Thymus (tissue), 14 donors: ENCODE measurements at places on chromosomes 5 and 9.

GRCh38 chr9:89993678-89994630 lies 389.1 kb downstream of the GADD45G start:
- no peak for DNase-seq

DNA sequence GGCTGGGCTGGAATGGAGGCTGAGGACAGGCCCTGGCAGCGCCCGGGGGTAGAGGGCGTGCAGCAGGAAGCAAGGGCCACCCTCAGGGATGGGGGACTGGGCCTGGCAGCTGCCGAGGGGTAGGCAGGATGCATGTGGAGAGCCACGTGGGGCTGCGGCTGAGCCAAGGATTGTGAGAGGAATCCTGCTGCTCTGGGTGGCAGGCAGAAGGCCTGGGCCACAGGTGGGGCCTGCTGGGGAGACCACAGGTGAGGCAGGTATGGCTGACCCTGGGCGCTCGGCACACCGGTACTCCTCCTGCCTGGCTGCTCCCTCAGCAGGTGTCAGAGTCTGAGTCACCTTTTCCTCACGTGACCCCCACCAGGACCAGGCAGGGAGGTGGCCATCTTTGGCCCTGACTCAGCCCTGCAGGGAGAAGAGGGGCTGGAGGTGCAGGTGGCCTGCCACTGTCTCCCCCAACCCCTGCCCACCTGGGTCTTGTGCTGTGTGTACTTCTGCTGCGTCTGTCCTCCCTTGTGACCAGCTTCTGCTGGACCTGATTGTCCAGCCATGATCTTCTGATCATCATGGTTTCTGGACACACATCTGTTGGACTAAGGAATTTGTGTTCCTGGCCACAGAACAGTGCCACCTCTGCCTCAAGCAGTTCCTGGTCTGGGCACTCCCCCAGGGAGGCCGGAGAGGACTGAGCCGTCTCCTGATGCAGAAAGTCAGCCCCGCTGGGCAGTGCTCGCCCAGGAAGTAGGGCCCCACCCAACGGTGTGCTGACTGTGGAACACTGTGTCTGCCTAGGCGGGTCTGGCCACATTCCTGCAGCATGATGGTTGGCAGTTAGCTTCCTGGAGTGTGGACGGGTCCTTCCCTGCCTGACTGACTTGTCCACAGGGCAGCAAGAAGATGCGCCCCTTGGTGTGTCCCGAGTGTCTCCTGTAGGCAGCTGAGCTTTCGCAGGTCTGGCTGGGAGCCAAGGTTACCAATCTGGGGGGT lies 6.4 kb downstream of the ARRDC1 start:
- DNase-seq: no peak

- no peak for DNase-seq
Measured at GRCh38 chr5:65672796-65673195, 48.0 kb downstream of the SHLD3 start.

- DNase-seq: peak; percentile 11
Measured at GRCh38 chr9:134136118-134136995, 475 bp downstream of the WDR5 start.

DNA sequence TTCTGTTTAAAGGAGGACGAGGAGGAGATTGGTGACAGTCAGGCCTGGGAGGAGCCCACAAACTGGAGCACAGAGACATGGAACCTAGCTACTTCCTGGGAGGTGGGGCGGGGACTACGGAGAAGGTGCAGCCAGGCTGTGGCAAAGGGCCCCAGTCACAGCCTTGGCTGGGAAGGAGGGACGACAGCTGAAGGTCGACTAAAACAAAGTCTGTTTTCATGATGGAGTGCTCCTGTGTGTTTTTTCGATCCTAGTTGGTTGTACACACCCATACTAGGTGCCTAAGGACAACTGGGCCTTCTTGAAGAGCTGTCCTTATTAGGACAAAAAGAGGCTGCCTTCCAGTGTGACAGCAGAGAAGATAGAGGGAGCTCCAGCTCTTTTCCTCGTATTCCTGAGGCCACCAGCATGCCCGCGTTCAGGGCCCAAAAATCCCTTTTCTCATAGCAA lies 2.9 kb downstream of the CCDC107 start:
- DNase-seq: no peak

DNA sequence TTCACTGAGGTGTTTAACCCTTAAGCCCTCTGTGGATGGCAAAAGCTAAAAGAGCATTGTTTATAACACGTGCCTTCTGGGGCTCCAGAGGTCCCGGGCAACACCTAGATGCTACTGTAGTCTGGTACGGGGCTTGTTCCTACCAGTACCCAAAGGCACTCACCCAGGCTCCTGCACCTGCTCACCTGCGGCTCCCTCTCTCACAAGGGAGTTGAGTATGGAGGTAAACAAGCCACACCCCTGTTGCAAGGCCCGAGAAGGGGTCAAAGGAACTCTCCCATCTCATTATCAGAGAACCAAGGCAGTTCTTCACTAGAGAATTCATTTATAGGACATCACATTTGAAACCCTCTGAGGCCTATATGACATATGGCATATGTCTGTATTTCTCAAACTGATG lies 53.4 kb upstream of the IL6ST start:
- no peak for DNase-seq

GRCh38 chr5:119275146-119275545 lies 80.7 kb upstream of the TNFAIP8 start:
- no peak for DNase-seq

DNA sequence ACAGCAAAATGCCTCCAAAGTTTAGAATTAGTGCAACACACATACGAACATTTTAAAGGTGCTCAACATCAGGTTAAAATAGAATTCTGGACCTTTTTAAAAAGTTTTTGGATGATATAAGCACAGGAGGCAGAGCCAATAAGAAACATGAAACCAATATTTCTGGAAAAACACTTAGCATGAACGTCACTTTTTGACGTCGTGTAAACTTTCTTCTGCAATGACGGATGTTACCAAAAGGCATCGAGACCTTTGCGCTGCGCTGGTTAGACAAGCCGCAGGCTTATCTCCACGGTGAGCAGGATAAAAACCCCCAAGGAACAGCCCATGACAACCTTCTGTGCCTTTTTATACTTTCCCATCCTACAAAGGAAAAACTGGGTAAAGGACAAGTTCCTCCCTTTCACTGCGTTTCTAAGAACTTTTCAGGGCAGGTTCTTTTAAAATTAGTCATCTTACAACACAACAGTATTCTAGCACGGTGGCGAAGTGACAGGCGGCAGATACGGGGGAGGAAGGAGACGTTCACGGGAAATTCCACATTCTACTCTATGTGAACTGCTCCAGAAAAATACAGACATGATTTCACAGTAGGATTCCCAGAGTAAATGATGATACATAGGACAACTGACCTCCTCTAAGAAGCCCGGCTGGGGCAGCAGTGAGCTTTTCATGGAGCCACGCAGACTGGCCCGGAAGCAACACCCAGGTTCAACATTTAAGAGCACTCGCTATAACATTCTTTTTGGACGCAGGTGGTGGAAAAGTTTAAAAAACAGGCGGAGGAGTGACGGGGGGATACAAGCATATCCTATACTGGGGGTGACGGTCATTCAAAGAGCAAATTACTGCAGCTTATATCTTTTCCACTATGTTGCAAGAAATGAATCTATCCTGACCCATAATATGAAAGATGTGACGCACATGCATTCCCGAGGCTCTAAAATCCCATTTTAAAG lies 52.4 kb downstream of the USP20 start:
- DNase-seq: peak; percentile 65

DNA sequence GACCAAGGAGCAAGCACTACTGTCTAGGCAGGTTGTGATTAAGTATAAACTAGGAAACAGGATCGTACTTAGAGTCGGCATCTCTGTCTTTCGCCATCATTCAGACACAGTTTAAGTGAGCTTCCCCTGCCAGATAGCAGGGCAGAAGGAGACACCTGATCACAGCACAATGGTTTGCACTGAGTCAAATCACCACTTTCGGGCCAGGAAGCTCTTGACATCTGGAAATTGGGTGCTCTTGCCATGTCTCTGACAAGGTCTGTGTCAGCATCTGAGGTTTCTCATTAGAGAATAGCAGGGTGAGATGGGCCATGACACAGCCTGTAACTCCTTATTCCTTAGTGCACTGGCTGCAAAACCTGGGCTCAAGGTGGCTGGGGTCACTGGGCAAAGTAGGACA lies 8.3 kb downstream of the ADRB2 start:
- no peak for DNase-seq

GRCh38 chr5:81417052-81417451 lies 23.1 kb upstream of the ACOT12 start:
- no peak for DNase-seq

GRCh38 chr9:34628656-34629490 lies at the start of gene ARID3C:
Gene ARID3C (minus strand): TSS chr9:34629066. CDS start chr9:34628014, 1,052 bp downstream.
- no peak for DNase-seq

DNA sequence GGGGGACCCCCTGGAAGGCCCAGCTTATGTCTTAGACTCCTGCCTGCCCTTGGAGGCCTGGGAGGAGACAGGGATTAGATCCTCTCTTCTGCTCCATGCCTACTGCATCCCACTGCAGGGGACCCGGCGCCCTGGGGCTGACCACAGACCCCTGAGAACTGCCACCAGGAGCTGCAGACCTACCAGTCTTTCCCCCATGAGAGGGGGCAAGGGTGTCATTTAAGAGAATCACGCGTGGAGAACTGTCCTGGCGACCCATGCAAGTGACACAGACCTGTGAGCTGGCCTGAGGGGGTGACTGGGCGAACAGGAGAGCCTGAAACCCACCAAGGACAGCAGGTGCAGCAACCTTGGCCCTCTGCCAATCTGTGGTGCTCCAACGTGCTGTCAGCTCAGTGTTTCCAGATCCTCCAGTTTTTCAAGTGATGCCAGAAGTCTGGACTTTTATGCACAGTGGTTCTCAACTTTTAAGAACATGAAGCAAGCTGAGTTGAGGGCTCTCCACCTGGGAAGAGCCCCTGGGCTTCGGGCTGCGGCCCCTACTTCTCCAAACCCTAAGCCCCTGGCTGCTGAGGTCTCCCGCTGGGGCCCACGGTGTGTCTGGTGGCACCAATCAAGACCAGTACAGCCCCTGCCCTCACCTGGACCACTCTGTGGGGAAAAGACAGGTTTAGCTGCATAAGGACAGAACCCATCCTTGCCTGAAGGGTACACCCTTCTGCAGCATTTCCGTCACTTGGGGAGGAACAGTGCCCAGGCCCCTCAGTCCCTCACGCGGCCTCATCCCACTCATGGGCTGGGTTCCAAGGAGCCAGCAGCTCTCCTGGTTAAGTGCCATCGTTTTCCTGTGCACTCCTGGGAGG lies 18.2 kb downstream of the GFPT2 start:
- DNase-seq: no peak

DNA sequence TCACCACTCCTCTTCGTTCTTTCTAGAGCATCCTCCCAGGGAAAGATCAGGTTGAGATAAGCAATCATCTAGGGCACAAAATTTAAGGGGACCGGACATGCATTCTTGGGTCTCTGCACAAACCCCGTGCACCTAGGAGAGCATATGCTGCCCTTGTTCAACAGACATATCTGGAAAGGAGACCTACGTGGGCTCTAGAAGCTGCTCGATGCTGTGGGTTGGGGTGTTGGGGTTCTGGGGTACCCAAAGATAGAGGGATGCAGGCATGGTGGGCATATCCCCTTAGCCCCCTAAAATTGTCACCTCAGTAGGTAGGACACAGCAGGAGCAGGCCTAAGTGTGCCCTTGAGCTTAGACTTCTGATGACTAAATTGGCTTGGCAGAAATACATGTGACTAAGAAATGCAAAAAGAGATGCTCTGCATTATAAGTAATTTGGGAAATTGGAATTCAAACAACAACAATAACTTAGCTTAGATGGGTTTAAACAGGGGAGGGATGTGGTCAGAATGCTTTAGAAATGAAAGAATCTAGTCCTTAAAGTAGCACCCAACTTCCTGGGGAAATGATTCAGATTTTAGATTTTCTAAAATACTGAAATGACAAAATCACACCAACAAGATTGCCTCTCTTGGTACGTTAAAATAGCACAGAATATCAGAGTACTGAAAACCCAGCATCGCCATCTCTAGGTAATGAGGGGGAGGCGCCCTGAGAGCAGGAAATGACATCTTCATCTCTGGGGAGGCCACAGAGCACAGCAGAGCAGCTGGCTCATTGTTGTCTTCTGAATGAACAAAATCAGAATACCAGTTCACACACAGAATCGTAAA lies 172.3 kb downstream of the GNA14 start:
- DNase-seq: peak; percentile 26

DNA sequence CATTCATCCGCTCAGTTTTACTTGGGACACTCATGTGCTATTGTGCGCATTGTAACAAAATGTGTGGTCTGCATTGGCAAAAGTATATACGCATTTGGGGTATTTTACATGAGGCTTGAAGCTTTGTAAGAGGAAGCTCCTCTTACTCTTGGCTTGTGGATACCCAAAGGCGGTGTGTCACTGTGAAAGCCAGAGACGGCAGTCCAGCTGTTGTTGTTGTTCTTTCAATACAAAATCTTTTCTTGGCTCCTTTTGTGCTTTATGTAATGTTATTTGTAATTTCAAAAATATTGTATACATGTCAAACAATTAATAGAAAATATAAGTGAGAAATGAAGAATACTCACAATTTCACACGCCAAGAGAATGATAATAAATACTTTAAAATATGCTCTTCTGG lies 128.3 kb upstream of the MOCS2 start:
- no peak for DNase-seq

GRCh38 chr5:89313804-89314588 lies 431.0 kb upstream of the MEF2C start:
- peak; percentile 31 for DNase-seq

- no peak for DNase-seq
Measured at GRCh38 chr9:116208417-116209232, 55.0 kb downstream of the PAPPA start.
